ENCODE measurements at places on chromosomes 7 and 10.

DNA sequence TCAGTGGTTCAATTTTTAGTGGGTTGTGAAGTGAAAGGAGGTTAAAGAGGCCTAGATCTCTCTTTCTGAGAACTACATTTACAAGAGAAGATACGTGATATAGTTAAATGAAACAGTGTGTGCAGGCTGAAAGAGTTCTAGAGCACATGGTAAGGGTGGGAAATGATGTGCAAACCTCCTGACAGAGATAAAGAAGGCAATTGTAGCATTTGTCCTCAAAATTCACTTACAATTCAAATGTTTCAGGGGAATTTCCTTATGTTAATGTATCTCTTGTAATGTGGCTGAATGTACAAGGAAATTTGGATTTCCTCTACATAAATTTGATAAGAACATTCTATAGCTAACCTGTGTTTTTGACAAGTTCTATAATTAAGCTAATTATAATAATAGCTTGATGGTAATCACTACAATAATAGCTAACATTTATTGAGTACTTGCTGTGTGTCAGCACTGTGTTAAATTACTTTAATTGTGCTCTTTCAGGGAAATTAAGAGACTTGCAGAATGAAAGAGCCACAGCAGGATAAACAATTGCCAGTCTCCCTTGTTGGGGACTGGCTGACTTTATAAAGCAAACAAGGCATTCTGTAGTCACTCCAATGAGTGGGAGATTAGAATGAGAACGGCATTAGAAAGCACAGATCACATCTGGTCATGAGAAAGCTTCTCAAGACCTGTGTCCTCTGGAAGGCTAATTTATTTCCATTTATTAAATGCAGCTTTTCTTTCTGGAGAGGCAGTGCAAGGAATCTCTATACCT lies 139.7 kb upstream of the TMEM72 start:
- no peak for DNase-seq

DNA sequence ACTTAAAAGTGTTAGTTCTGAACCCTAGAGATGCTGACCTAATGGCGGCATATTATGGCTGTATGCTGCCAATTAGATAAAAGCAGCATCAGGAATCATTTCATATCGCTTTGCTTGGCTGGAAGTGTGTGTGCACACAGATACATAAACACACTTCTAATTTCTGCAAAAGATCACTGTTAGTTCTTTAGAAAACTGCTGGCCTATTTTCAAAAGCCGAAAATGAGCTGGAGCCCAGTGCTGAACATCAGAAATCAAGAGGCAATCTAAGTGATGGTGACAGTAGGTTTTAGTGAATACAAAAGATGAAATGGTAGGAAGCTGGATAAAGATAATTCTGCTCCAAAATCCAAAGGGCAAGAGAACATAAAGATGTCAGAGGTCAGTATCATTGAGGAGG lies 745.8 kb upstream of the LRRTM3 start:
- no peak for DNase-seq

GRCh38 chr10:122259075-122259466 lies 12.0 kb upstream of the BTBD16 start:
- no peak for DNase-seq

GRCh38 chr7:22333680-22334141 lies 23.2 kb downstream of the RAPGEF5 start:
- DNase-seq, result peak; percentile 70

- DNase-seq, result no peak
Measured at GRCh38 chr7:35967366-35968139, 166.7 kb downstream of the SEPTIN7 start.

DNA sequence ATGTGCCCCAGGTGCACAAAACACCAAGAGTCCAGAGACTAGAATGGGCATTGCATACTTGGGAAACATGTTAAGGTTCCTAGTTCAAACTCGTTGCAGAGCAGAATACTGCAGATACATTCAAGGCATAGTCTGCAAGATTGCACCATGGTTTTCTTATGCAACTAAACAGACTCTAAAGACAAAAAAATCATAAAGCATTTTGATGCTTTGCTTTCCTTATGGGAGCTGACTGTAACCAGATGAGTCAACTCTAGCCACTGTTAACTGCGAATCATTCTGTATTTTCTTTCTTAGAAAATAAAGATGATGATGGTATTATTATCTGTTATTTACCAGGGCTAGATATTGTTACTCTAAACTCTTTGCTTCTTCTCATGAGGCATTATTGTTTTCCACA lies 19.7 kb downstream of the TRUB1 start:
- no peak for DNase-seq

DNA sequence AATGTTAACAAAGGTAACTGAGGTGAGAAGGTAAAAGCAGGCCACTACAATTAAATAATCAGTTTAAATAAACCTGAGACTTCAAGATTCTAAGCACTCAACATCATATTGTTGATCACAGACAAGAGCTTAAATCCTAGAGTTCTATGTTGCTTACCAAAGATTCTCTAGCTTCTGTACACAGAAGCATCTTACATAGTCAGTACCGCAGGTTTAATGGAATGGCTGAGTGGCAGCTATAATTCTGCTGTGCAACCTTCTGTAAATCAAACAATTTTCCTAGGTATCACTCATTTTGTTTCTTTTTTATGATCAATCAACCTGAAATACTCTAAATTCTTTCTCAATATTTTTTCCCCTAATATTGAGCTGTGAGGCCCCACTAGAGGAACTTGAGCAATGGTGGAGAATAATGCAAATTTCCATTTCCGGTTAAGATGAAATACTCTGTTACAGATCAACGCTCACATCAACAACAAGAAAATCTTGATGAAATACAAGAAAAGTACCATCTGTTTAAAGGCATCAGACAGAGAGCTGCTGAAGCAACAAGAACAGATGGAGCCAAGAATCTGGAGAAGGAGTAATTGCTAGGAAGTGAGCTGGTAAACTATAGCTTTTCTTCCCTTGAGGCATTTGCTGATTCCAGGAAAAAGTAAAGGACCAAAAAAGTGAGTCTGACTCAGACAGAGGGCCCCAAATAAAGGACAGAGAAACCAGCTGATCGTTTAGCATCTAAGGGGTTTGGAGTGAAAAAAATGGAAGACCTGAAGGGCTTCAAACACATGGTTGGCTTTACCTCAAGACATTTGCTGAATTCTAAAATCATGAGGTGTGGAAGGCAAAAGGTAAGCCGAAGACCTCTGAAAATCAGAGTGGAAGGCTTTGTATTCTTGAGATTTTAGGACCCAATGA lies 22.6 kb downstream of the PNPLA8 start:
- no peak for DNase-seq

DNA sequence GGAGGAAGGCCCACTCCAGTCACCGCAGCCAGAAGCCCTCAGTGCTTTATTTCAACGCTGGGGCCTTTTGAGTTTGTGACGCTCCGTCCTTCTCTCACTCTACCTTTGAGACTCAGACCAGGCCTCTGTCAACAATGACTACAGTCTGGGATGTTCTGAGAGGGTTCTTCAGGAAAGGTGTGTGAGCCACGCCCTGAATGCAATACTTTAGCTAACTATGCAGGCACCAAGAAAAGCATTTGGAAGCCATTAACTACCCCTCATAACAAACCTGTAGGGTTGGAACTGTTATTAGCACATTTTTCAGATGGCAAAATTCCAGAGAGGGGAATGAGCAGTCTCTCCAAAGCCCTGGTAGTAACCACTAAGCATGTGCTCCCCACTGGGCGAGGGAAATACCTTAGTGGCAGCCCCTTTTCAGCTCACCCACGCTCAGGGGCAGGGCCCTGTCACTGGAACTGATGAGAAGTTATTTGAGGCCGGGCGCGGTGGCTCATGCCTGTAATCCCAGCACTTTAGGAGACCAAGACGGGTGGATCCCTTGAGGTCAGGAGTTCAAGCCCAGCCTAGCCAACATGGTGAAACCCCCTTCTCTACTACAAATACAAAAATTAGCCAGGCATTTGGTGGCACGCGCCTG lies 5.7 kb upstream of the ARPC1B start:
- DNase-seq, result no peak

- no peak for DNase-seq
Measured at GRCh38 chr10:93030409-93030808, 30.2 kb upstream of the CYP26C1 start.

DNA sequence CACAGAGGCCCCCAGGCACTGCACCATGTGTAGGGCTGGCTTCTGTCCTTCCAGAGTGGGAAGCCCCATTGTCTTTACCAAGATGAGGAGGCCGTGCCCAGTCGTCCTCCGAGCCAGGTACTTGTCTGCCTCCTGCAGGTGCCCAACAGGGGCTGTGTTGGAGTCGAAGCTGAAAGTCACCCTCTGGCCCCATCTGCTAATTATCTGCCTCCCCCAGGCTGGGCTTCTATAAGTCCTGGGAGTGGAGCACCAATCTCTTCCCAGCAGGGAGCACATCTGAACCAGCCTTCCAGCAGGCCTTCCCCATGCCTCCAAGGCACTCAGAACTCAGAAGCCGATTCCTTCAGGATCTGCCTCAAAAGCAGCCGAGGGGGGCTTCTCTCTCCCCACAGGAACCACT lies 11.6 kb upstream of the CHST15 start:
- no peak for DNase-seq

DNA sequence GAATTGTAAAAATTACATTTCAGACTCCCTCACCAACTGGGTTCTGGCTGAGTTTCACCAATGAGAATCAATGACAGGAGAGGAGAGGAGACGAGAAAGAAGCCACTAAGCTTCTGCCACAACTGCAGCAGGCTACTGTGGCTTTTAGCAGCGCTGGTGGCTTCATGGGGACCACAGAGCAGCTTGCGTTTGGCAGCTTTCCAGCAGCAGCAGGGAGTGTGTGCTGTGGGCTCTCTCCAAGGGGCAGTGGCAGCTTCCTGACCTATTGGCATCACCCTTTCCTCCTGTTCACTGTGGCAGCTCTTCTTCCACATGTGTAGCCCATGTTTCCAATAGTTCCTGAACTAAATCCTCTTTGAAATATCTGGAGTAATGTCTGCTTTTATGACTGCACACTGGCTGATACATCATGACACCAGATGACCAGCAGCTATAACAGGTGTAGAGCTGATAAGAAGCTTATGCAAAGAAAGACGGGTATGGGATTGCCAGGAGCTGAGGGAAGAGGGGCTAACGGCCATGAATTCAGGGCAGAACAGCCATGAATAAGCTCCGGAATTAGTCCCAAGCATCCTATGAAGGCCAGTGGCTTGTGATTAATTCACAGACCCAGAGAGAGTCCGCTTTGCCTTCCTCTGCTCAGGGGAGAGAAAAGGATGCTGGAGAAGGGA lies 46.8 kb downstream of the KCNH2 start:
- DNase-seq, result peak; percentile 68

GRCh38 chr7:16563281-16564022 lies 36.8 kb downstream of the LRRC72 start:
- DNase-seq, result no peak

DNA sequence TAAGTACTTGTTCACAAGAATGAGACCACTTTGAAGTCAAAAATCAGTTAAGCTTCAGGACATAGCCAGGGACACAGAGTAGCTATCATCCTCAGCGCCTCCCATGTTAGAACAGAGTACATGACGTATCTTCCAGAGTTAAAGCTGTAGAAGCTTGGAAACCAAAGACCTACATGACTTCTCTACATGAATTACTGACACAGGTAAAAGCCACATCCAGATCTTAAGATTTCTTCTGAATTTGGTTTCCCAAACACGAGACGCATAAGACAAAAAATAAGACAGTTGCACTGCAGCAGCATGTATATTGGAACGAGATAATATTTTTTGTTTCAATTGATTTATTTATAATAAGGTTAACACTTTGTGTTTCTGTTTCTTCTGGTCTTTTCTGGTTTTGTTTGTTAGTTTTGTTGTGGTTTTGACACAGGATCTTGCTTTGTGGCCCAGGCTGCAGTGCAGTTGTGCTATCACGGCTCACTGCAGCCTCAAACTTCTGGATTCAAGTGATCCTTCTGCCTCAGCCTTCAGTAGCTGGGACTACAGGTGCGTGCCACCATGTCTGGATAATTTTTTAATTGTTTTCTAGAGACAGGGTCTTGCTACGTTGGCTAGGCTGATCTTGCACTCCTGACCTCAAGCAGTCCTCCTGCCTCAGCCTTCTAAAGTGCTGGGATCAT lies 10.2 kb upstream of the EPC1 start:
- no peak for DNase-seq

- DNase-seq, result no peak
Measured at GRCh38 chr10:8283986-8284385, 229.5 kb downstream of the GATA3 start.

GRCh38 chr10:26336979-26337378 lies 101.2 kb upstream of the APBB1IP start:
- DNase-seq, result no peak

GRCh38 chr10:127243490-127244272 lies 47.3 kb upstream of the INSYN2A start:
- DNase-seq, result no peak

GRCh38 chr10:116771101-116771958 lies 29.0 kb upstream of the HSPA12A start:
- no peak for DNase-seq

GRCh38 chr10:93481637-93482144 lies 443 bp downstream of the MYOF start:
- no peak for DNase-seq

- DNase-seq, result no peak
Measured at GRCh38 chr7:155355745-155356144, 58.1 kb downstream of the INSIG1 start.

GRCh38 chr10:97584798-97585438 lies 729 bp downstream of the HOGA1 start:
- no peak for DNase-seq

- DNase-seq, result peak; percentile 76
Measured at GRCh38 chr7:141649865-141650634, 51.9 kb downstream of the DENND11 start.

GRCh38 chr7:133484086-133484485 lies 231.2 kb downstream of the EXOC4 start:
- no peak for DNase-seq

GRCh38 chr10:60170250-60170649 lies 219.4 kb downstream of the ANK3 start:
- DNase-seq, result no peak

GRCh38 chr10:525565-526315 lies 163.7 kb downstream of the DIP2C start:
- DNase-seq, result no peak

DNA sequence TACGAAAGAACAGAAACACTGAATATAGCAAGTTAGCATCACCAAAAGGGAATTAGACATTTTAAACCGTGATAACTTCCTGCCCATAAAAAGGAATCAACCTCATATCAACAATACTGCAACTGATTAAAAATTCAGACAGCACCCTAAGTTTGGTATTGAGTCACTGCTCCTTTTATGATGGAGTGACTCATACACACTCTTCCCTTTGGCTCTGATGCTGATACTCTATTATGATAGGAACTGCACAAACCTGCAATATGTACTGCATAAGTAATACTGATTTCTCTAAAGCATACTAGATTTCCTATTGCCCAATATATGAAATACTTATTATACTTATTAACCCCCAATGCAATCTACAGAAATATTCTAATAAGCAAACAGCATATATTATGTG lies 118.7 kb downstream of the PARD3 start:
- DNase-seq, result no peak

- DNase-seq, result no peak
Measured at GRCh38 chr7:94228223-94228622, 166.5 kb upstream of the COL1A2 start.

GRCh38 chr10:50972591-50972990 lies 87.2 kb upstream of the A1CF start:
- DNase-seq, result no peak

All from NCI-H1092 (cell line).